Sigmoid colon (tissue), 7 donors: ENCODE measurements at places on chromosomes 11 and 22. TPM values are rescaled to one million over a fixed set of nuclear protein-coding genes. Genes with fewer than 3 reads are reported as not detected.

DNA sequence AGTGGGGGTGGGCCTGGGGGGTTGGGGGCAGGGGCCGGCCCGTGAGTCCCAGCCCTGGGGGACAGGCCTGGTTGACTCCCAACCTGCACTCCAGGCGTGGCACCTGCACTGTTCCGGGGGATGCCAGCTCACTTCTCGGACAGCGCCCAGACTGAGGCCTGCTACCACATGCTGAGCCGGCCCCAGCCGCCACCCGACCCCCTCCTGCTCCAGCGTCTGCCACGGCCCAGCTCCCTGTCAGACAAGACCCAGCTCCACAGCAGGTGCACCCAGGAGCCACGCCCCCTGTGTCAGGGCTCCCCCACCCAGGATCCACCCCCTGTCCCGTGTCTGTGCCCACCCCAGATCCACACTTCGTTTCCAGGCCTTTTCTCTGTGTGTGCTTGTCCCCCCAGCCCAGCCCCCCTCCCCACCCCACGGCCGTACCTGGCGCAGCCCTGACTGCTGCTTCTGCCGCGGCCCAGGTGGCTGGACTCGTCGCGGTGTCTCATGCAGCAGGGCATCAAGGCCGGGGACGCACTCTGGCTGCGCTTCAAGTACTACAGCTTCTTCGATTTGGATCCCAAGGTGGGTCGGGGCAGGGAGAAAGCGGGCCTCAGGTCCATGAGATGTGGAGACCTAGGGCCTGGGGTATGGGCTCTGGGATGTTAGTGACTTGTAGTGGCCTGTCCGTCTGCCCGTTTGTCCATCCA lies 4.8 kb downstream of the FERMT3 start:
- peaks cover 18% of the 10 kb centered on the region for H3K4me1 ChIP-seq
- H3K4me3 ChIP-seq: no peak overlapping the region
- no peaks in the 10 kb centered on the region for H3K27me3 ChIP-seq
- no peaks in the 10 kb centered on the region for H3K36me3 ChIP-seq
- H3K27ac ChIP-seq: no peak overlapping the region

- H3K4me1 ChIP-seq: peaks cover 45% of the 10 kb centered on the region
- no peaks in the 10 kb centered on the region for H3K27me3 ChIP-seq
- no peaks in the 10 kb centered on the region for H3K36me3 ChIP-seq
Observed at GRCh38 chr22:37546437-37547250, 13.6 kb upstream of the CDC42EP1 start.

- H3K4me3 ChIP-seq: no peak overlapping the region
- no peaks in the 10 kb centered on the region for H3K4me1 ChIP-seq
- peaks cover 19% of the 10 kb centered on the region for H3K36me3 ChIP-seq
- no peak for DNase-seq
- no peaks in the 10 kb centered on the region for H3K27me3 ChIP-seq
Observed at GRCh38 chr11:986270-986951, 50.1 kb downstream of the MUC6 start.

The MED19 gene
- 8.3 TPM for total RNA-seq

DNA sequence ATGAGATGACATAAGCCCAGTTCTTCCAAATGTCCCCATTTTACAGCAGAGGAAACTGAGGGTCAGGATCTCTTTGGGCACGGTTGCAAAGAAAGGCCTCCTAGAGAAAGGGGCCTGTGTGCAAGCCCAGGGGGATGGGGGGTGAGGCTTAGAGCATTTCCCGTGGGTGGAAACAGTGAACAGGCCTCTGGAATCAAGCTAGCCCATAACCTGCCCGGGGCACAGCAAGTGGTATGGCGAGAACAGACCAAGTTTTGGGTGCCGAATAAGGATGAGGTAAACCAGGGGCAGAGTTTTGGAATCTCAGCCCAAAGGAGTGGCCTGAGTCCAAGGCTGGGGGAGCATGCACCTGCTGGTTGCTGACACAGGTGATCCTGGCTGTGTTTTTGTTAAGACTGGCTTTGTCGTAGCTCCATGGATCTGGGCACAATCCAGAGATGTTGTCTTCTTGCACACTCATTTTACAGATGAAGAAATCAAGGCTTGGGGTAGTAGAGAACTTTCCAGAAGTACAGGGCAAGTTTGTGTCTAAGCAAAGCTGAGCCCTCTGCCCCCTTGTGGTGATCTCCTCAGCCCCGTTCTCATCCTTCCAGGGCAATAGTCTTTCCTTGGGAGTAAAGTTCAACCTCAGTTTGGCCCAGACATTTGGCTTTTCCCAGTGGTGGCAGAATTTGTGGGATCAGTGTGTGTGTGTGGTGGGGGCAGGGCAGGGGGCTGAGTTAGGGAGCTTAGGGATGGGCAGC lies 53.5 kb upstream of the MYEOV start:
- no peak for DNase-seq
- H3K4me3 ChIP-seq: no peak overlapping the region
- no peaks in the 10 kb centered on the region for H3K27me3 ChIP-seq
